ENCODE measurements at places on chromosomes 12 and 14.

DNA sequence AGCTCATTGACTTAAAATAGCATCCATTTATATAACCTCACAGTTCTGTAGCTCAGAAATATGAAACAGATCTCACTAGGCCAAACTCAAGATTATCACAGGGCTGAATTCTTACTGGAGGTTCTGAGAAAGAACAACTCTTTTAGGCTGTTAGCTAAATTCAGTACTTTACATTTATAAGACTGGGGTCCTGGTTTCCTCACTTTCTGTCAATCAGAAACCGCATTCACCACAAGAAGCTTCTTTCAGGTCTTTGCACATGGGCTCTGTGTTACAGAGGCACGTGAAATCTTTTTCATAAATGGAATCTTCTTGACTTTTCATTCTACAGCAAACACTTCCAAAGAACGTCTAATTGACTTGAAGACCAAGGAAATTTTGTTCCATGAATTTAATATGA lies 876.3 kb upstream of the FOXG1 start:
- DNase-seq = no peak

DNA sequence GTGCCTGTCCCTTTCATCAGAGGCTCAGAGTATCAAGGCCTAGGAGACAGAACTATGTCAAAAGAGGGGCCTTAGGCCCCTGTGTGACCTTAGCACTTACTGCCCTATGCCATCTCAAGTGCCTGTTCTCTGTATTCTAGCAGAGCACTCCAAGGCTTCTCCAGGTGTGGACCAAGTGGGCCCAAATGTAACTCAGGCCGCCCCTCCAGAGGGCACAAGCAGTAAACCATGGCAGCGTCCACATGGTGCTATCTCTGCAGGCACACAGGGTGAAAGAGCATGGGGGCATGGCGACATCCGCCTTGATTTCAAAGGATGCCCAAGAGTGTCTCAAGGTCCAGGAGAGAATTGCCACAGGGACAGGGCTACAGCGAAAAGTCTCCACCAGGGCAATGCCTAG lies 628.7 kb downstream of the RPS29 start:
- no peak for DNase-seq

DNA sequence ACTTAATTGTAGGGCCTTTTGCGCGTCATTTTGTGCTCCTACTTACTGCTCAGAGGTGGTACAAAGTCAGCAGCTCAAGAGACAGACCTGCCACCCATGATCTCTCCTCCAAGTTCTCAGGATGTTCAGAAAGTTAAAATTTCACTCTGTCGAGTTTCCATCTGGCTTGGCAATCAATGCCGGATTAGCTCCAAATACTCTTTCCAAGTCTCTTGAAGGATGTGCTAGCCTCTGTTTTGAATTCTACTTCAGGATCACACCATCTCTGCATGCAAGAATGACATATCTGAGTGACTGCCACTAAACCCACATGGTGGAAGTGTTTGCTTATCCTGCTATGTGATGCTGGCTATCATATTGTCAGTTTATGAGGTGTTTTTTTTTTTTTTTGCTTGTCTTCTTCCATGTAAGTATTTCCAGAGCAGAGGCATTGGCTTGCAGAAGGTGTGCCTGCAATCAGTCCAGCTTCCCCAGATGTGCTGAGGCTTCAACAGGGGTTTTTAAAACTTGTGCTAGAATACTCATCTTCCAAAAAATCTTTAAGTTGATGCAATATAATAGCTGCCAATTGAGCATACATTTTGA lies 125.6 kb downstream of the RGS6 start:
- no peak for DNase-seq

- DNase-seq = no peak
Observed at GRCh38 chr12:53798575-53798974, 46.8 kb upstream of the CISTR start.

GRCh38 chr12:7984900-7985299 lies 47.6 kb upstream of the FOXJ2 start:
- DNase-seq = no peak

GRCh38 chr14:88007608-88008007 lies 2.7 kb downstream of the GPR65 start:
- DNase-seq = no peak

DNA sequence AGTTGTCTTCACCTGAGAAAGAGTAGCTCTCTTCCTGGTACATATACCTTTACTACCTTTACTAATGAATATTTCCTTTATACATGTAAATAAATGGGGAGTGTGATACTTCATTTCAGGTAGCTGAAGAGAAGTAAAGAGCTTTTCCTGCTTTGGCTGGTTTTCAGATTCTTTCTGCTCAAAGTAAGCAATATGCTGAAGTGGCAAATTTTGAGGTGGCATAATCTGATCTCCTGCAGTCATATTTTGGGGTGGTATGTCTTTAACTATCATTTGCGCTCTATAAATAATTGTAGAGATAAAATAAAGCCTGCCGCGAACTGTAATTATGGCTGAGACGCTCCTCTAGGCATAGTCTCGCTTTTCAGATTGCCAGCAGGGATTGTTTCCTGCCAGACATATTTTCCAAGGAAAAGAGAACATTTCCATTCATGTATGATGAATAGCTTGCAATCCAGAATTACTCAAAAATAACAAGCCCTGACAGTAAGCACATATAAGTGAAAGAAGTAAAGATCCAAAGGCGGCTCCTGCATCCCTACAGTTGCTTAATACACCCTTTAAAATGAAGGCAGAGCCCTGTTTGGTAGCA lies 200.7 kb downstream of the C12orf50 start:
- no peak for DNase-seq

GRCh38 chr12:6452245-6452943 lies 552 bp downstream of the TAPBPL start:
- no peak for DNase-seq

GRCh38 chr14:89823743-89824142 lies 130.8 kb downstream of the EFCAB11 start:
- no peak for DNase-seq

DNA sequence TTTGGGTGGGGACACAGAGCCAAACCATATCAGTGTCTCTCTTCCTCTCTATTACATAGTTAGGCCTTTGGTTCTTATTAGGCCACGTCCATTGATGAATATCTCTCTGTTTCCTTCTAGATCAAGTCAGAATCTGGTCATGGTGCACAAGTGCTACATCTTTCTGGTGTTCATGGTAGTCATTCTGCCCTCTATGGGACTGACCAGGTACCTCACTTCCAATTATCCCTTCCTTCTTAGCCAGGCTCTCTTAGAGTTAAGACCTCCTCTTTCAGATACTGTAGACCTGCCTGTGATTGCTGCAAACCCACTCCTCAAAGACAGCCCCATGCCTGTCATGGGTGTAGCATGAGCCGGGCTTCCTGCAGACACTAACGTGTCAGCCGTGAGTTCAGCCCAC lies 25.2 kb downstream of the NGB start:
- DNase-seq = no peak
